HT1080 (cell line): ENCODE measurements at places on chromosomes 2 and 18.

- DNase-seq = no peak
Measured at GRCh38 chr2:223897669-223898330, 47.3 kb downstream of the WDFY1 start.

DNA sequence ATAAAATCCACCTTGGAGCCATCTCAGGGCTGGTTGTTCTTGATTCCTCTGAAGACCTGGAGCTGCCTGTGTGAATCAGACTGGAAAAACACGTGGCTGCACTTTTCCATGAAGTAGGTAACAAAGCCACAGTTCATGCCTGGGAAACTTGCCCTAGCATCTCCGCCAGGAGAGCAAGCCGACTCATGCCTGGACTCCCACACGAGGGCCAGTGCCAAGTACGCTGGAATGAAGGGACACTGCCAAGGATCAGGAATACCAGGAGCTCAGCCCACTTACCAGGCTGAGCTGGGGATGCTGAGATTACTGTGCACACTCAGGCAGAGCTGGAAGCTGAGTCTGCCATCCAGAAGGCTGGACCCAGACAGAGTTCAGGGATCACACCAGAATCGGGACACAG is 10.9 kb upstream of the FHL2 start:
- DNase-seq = peak; percentile 93

GRCh38 chr2:67565262-67565661 is 168.1 kb downstream of the ETAA1 start:
- DNase-seq = no peak

GRCh38 chr18:26422472-26423162 is 125.7 kb downstream of the KCTD1 start:
- no peak for DNase-seq
